RWPE2 (cell line): ENCODE measurements at places on chromosomes 6 and 20.

- no peak for DNase-seq
Measured at GRCh38 chr20:13062789-13063188, 54.0 kb downstream of the SPTLC3 start.

GRCh38 chr6:46606338-46606737 is 46.3 kb downstream of the CYP39A1 start:
- DNase-seq: no peak

- no peak for DNase-seq
Measured at GRCh38 chr20:41029150-41029901, 704 bp downstream of the TOP1 start.

DNA sequence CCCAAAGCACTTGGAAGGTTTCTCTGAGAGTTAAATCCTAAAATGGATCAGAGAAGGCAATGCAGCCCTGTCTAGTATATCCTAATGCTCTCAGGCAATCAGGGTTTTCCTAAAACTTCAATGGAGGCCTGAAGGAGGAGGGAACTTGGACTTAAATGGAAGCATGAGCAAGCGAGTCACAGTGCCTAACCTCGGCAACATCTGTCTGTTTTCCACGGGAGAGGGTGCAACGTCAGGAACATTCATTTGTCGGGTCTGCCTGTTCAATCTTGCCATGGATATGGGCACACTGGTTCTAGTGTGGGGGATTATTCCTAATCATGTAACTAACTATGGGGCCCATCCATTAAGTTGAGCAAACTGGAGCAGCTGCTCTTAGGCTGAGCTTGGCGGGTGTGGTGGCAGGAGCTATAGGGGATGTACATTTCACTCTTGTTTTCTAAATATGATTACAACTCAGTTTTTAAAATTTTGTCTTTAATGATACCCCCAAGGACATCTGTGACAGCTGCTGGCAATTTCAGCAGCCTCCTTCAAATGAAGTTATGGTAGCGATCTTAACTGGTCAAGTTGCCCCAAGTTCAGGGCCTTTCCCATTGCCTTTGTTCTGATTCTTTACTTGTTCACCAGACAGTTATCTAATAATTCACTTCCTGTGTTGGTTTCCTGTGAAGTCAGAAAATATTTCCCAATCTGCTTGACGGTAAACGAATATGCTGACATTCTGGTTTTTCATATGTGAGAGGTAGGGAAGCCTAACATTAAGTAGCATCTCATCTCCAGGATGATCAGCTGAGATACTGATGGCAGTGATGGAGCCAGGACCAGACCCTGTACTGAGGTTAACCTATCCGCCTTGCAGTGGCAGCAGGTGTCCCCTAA is 21.6 kb downstream of the DSE start:
- DNase-seq: no peak

DNA sequence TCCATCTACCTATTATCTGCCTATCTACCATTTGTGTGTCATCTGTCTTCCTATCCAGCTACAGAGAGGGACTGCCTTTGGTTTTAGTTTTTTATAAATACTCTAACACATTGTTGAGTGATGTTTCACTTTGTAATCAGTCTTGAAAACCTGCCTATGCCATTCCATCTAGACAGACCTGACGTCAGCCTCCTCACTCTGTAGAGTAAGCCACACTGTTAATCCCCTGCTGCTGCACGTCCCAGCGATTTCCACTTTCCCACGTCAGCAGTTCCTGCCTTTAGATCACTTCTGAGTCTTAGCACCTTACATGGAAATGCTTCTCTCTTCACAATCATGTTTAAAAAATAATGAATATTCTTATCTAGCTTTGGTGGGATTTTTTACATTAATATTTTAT is 54.8 kb downstream of the PLG start:
- no peak for DNase-seq

DNA sequence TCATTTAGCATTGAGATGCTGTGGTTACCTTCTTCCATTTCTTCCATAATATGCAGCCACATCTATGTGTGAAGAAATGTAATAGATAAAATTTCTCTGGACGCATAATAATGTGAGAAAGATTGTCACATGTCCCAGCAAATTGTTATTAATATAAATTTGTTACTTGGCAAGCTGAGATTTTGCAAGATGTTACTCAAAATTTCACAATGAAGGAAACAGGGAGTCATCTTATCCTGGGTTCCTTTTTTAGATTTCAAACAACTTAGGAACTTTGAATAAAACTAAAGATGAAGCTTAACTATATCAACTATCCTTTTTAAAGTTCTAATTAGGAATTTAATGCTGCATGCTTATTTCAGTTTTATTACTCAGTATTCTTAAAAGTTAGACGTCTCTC is 3.6 kb downstream of the ESR1 start:
- no peak for DNase-seq
